T-helper 22 cell (primary cell): ENCODE measurements at places on chromosomes 16 and 17.

GRCh38 chr17:825216-825615, 43.1 kb downstream of the MRM3 start:
- no peak for DNase-seq

DNA sequence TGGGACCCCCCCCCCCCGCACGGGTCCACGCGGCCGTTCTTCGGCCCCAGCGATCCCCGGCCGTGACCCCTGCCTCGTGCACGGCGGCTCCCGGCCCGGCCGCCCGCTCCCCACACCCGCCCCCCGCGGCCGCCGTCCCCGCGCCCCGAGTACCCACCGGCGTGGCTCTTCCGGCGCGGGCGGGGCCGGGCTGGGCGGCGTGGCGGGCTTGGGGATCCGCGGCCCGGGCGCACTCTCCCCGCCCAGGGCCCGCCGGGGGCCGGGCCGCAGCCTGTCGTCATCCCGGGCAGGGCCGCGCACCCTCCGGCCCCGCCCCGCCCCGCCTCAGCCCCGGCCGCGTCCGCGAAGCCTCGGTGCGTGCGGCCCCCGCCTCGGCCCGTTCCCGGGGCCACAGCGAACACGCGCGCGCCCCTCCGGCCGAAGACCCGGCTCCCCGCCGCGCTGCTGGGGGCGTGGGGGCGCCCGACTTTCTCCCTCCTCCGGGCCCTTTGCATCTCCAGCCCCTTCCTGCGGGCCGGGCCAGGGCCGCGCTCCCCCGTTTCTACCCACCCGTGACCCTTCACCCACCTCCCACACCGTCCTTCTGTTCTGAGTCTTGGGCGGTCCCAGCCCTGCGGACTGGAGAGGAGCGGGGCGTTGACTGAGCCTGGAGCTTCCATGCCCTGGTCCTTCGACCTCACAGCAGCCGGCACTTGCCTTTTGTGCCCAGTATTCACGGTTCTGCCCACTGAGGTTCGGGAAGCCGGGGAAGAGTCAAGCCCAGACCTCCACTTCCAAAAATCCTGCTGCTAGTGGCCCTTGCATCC, 840 bp downstream of the MYO1C start:
- DNase-seq = peak; percentile 34

GRCh38 chr16:83031524-83031923, 404.8 kb downstream of the CDH13 start:
- DNase-seq = no peak

DNA sequence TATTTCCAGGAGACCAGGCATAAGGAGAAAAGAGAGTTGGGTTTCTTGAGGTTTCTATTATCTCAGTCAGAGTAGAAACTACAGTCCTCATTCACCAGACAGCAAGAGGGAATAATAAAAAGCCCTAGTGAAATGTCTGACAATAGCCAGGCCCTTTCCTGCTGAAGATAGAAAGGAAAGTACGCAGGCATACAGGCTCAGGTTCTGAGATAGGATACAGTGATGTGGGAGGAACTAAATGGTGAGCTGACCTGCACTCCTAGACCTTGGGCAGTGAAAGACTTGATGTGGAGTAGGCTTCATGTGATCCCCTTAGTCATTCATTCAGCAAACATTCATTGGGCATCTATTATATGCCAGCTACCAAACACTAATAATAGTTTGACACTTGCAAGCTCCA, 14.9 kb downstream of the ZNF821 start:
- no peak for DNase-seq

- DNase-seq = no peak
Measured at GRCh38 chr17:61744804-61745203, 118.5 kb downstream of the BRIP1 start.

GRCh38 chr17:21375757-21376080, 438 bp upstream of the KCNJ12 start:
- DNase-seq = no peak

DNA sequence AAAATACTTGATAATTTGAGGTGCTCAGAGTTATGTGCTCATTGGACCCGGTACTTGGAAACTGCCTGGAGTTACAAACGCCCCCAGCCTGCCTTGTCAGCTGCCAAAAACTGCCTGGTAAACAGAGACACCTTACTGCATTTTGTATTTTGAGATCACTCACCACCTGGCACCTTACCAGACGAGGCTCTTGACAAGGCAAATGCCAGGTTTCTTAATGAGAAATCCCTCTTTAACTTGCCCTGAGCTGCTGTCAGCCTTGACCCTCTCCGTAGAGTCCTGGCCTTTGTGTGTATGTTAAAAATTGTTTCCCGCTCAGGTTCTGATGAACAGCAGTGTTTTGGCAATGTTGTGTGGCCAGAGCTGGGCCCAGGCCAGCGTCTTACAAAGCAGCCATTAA, 28.8 kb downstream of the SYT17 start:
- DNase-seq = no peak

DNA sequence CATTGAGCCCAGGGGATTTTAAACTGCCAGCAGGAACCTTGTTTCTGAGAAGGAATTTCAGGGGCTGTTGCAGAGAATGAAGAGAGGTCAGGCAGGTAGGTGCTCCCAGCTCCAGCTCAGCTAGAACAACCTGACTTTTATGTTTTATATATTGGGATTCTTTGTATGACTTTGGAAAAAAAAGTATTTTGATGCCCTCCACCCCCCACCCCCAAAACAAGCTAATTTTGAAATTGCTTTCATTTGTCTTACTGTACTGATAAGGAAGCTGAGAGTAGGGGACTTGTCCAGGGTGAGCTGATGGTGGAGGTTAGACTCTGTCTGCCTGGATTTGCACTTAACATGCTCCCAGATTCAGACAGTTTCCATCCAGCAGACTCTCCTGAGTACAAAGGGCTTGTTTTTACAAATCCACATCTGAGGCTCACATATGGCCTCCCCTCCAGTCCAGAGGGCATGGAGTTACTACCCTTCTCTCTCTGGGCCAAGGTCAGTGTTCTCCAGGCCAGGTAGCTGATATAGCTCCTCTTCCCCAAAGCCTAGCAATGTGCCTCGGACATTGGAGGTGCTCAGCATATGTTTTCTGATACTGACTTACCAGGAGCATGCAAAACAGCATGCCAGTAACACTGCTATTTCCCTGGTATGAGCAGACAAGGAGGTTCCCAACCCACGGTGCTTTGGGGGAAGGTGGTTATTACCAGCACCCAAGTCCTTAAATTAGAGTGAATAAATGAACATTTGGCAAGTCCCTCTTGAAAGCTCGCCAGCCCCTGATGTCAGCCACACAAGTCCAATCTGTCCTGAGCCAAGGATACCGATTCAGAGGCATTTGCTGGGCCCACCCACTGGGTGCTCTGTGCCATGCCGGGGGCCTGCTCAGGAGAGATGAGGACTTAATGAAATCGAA, 11.3 kb downstream of the STX1B start:
- no peak for DNase-seq

- no peak for DNase-seq
Measured at GRCh38 chr17:75273977-75274708, 3.1 kb upstream of the MIF4GD start.

- no peak for DNase-seq
Measured at GRCh38 chr16:56300891-56301850, 109.9 kb downstream of the GNAO1 start.

DNA sequence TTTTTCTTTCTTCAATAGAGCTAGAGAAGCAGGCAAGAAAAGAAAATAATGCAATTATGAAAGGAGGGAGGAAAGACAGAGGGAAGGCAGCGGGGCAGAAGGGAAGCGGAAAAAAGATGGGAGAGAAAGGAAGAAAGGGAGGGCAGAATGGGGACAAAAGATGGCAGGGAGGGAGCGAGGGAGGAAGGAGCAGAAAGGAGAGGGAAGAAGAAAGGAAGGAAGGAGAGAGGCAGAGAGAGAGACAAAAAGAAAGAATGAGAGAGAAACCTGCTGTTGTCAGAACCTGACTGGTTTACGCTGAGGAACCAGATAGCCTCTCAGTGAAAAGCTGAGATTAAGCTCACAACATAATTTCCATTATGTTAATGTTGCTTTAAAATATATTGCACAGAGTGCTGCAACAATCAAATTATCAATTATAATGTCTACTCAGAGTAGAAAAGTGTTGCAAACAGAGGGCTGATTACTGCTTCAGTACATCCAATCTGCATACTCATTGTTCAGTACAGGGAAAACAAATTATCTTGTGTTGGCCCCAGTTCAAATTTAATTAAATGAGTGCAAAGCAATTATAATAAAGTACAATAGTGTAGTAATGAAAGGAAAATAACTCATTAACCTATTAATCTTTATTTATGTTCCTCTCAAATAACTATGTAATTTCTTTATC, 32.0 kb upstream of the TOX3 start:
- DNase-seq = no peak

- DNase-seq = no peak
Measured at GRCh38 chr16:79848719-79849118, 248.2 kb upstream of the MAF start.

DNA sequence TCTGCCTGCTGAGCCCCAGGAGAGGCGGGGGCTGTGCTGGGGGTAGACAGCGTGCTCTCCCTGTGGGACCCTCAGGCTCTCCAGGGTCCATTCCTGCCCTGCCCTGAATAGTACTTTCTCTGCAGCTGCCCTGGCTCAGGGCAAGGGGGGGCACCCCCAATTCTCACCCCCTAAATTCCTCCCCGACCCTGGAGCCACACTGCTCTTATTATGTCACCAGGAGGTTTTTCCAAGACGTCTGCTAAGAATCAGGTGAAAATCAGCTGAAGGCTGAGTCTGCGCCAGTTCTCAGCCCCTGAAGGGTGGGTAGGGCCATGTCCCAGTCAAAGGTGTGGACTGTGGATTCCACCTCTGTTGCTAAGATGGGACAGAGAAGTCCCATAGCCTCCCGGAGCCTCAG, 49.9 kb upstream of the MAP3K14 start:
- DNase-seq = no peak

DNA sequence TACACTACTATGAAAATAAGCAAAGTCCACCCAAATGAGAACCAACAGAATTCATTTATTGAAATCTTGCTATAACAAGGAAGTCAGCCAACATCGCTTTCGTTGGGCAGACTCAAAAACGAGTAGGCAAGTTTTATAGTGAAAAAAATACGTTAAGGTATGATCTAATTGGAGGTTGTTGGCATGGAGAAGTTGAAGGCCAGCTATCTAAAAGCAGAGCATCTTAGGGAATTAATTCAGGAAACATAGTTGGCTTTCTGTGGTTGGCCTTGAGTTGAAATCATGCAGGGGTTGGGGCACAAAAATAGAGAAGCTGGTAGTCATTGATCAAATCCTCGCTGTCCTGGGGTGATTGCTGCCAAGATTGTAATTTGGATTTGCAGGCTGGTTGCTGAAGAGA, 118.3 kb downstream of the PPM1E start:
- DNase-seq = no peak

DNA sequence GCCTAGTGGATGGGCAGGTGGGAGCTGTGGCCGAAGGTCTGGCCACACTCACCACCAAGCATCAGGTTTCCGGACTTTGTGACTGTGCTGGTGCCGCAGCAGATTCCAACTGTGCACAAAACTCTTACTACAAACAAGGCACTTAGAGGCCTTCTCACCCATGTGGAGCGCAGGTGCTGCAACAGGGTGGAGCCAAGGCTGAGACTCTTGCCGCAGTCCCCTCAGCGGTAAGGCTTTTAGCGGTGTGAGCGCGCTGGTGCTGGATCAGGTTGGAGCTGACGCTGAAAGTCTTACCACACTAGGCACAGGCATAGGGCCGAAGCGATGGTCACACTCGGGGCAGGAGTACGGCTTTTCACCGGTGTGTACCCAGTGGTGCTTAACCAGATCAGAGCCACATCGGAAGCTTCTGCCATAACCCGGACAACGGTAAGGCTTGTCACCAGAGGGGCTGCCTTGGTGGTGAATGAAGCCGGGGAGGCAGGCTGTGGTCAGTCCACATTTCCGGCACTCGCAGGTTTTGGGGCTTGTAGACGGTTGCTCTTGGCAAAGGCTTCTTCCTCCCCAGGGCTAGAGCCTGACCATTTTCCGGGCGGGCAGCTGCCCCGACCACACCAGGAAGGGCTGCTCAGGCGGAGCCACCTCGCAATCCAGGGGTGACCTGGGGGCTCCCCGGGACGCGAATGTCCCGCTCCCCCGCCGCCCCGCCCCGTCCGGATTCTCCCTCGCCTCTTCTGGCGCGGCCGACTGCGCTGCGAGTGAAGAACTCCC, 1.0 kb upstream of the ARMC5 start:
- peak; percentile 55 for DNase-seq

DNA sequence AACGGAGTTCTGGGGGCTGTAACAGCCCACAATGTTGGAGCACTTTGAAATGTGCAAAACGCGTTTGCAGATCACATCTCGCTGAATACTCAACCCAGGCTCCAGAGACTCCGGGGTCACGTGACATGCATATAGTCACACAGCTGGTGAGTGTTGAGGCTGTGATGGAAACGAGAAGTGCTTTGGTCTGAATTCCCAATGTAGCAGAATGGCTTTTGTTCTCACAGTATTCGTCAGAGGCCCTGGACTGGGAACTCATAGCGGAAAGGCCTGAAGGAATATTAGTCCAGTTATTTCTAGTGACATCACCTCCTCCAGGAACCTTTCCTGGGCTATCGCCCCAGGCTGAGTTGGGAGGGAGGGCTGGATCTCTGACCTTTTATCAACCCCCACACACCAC, 95.8 kb upstream of the CRHR1 start:
- no peak for DNase-seq

DNA sequence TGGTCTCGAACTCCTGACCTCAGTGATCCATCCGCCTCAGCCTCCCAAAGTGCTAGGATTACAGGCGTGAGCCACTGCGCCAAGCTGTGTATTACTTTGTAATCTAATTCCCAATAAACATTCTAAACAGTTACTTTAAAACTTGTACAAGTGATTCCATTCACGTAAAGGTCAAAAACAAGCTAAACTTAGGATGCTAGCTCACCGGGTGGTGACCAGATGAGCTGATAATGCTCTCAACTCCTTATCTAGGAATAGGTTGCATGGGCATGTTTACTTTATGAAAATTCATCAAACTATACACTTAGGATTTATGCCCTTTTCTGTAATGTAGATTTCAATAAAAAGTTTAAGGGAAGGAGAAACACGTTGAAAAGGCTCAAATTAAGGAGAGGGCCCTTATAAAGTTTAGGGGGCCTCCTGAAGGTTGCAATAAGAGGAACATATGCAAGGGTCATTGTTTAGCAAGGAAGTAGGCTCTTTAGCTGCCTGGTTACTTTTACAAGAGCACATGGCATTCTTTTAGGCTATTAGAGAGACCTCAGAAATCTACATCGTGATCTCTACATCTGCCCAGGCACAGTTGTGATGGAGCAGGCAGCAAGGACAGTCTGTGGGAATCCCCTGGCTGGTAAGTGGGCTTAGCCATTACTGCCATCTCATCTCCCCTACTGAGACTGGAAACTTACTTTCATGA, 13.3 kb downstream of the CDR2 start:
- no peak for DNase-seq
